Right kidney (tissue), 9 donors: ENCODE measurements at places on chromosomes 5 and 9.

DNA sequence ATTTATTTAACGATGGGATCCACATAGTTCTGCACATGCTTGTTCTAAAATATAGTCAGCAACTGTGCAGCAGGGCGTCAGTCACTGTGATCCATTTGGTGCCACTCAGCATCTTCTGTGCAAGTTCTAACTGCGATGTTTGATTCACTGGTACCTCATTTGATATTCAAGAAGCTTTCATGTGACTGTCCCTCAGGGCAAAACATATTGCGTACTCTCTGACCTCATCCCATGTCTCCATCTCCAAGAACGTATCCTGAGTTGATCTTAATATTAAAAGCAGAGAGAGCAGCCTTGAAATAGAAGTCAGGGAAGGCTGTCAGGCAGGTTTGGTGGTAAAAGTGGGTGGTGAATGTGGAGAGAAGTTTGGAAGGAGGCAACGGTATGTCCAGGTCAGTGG lies 116.5 kb upstream of the ATP10B start:
- DNase-seq, result no peak

GRCh38 chr5:160305319-160305718 lies 7.0 kb downstream of the CCNJL start:
- DNase-seq, result no peak

GRCh38 chr5:147689426-147689825 lies 93.1 kb downstream of the JAKMIP2 start:
- DNase-seq, result no peak

GRCh38 chr5:82911910-82912309 lies 165.3 kb downstream of the TMEM167A start:
- DNase-seq, result no peak

DNA sequence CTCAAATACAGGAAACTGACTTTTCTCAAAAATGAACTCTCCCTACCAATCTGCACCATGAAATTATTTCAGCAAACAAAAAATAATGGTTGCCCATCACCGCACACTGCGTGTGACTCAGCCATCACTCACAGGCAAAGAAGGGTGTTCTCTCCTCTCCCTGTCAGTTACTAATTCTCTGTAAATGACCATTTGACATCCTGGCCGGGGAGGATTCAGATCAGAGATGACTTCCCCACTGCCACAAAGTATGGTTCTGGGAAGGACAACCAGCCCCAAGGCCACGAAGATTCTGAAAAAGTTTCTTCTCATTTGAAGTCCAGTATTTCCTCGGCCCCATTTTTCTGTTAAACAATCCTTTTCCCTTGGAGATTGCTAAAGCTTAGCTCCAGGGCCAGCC lies 199.4 kb downstream of the AUH start:
- DNase-seq, result no peak

DNA sequence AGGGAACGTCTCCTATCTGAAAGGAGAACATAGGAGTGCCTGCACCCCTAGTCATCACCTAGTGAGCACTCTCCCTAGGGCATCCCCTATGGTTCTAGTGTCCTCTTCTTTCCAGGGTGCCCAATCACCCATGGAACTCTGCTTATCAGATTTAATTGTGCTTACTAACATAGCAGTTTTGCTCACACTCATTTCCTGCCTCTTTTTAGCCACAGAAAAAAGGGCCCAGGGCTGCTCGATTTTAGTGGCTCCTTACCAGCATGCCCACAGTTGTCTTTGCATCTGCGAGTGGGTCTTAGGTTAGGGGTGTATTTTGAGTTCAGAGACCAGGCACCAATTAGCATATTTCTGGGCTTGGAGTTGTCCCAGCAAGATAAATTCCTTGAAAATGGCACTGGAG lies 1110.2 kb downstream of the TAF11L14 start:
- DNase-seq, result no peak

DNA sequence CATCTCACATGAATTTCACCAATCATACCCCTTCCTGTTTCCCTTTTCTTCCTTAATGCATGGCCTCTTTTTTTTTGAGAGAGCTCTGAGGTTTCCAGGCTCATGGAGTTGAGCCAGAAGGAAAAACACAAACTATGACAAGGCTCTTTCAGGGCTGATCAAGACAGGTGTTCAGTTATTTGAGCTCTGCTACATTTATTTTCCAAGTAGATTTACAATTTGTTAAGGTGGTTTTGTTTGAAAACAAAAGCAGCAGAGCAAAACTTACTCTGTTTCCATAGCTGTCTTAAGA lies 62.4 kb upstream of the IL7R start:
- DNase-seq, result no peak

- DNase-seq, result peak; percentile 65
These were observed 1.2 kb downstream of the TTC33 start for GRCh38 chr5:40754381-40755092.

- DNase-seq, result no peak
These were observed 30.4 kb downstream of the SETX start for GRCh38 chr9:132324425-132324824.

DNA sequence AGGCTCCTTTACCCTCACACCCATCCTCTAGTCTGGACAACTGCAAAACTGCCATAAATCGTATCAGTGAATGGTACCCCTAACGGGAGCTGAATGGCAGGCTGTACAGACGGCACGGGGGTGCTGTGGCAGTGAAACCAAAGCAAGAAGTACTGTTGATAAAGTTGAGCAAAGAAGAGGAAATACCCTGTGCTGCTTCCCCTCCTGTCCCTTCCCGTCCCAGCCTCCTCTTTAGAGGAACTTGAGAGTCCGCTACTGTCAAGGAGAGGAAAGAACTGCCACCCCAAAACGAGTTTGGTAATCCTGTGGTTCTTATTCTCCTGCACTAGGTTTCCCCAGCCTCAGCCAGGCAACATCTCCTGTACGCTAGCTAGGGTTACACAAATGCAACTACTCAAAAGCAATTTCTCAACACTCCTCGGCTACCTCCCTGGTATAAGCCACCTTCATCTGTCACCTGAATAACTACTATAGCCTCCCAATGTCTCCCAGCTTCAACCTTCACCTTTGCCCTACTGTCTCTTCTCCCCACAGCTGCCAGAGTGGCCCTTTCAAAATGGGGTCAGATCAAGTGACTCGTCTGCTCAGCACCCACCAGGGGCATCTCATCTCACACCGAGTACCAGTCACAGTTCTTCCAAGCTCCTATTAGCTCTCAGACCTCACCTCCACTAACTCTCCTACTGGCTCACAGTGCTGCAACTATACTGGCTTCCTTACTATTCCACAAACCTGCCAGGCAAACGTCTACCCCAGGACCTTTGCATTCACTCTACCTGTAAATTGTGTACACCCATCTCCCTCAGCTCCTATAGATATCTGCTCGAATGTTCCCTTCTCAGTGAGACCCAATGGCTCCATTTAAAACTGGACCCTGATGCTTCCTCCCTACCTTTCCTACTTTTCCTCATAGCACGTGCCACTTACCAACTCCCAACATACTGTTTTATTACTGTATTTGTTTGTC lies 4.1 kb downstream of the GLRX start:
- DNase-seq, result no peak

DNA sequence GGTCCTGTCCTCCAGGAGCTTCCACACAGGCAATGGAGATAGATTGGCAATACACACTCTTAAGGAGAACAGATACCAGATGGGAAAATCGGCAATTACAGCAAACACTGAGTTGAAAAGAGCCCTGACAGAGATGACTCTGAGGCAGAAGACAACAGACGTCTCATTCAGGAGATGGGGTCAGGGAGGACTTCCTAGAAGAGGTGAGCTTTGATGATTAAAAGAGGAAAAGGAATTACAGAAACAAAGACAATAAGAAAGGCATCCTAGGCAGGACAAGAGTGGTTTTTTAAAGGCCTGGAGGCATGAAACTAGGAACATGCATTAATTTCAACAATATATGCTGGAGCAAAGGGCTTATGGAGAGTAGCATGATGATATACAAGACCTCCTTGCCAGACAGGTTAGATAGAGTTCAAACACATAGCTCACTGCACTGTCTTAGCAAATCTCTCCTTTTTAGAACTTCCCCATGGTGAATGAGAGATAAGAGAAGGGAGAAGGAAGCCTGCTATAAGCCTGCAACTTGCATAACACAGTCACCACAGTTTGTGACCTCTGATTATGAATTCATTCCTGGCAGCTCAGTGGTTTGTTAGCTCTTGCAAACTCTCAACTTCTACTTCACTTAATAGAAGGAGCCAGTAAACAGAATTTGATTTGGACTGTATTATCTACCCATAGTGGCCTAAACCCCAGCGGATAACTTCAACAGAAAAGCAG lies 48.5 kb downstream of the SIL1 start:
- DNase-seq, result no peak

DNA sequence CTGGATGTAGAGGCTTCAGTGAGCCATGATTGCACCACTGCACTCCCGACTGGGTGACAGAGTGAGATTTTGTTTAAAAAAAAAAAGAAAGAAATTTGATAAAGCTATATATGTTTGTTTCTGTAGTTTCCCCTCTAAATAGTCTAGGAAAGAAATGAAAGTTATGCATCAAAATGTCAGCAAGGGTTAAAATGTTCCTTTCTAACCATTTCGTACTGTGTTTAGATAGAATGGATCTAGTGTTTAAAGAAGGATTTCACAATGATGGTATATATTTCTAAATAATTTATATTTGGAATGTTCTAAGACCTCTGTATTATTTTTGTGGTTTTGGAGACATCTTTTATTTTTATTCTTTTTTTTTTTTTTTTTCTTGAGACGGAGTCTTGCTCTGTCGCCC lies 22.7 kb downstream of the TEK start:
- no peak for DNase-seq

GRCh38 chr5:89421035-89421434 lies 538.1 kb upstream of the MEF2C start:
- DNase-seq, result no peak

GRCh38 chr9:673966-674526 lies 167.5 kb upstream of the DMRT1 start:
- DNase-seq, result no peak

- DNase-seq, result no peak
These were observed 41.1 kb downstream of the LURAP1L start for GRCh38 chr9:12815888-12816287.

GRCh38 chr5:80037366-80037765 lies 2.2 kb downstream of the THBS4 start:
- no peak for DNase-seq

DNA sequence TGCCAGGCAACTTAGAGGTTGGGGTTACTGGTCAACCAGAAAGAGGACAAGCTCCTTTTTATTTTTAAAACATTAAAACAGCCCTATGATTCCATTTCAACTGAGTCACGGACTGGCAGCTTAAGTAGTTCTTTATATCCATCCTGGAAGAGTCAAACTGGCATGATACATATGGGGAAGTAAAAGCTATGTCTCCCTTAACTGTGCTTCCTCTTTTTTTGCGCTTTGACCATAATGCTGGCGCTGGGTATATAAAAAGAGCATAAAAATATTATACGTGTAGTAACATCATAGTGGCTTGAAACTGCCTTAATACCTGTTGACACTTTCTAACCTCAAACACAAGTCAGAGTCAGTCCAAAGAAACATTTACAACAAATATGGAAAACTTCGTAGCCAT lies 274.4 kb downstream of the CSNK1G3 start:
- DNase-seq, result no peak

- no peak for DNase-seq
These were observed 7.6 kb downstream of the SLC36A3 start for GRCh38 chr5:151295791-151296477.

DNA sequence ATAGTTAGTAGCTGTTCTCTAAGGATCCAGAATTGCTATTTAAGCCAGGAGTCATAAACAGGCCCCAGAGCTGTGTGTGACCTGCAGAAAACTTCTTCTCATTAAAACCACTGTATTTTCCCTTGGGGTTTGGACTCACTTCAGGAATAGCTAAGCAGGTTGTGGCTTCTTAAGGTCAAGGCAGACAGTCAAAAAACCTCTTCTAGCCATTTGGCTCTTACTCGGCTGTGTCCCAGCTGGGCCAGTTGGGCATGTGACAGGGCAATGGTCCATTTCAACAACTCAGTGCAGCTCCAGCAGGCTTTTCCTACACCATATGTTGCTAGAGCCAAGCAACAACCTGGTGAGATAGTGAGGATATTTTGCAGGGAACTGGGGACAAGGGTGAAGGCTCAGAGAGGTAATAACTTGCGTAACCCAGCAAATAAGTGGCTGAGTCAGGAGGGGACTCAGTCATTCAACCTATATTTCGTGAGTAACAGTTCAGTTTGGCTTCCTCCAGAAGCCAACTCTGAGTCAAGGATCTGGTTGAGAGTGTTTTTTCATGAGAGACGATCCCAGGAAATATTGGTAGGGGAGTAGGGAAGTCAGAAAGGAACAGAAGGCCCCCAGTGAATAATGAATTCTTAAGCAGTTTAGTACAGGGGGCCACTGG lies 115.4 kb upstream of the PPP2R2B start:
- DNase-seq, result no peak

DNA sequence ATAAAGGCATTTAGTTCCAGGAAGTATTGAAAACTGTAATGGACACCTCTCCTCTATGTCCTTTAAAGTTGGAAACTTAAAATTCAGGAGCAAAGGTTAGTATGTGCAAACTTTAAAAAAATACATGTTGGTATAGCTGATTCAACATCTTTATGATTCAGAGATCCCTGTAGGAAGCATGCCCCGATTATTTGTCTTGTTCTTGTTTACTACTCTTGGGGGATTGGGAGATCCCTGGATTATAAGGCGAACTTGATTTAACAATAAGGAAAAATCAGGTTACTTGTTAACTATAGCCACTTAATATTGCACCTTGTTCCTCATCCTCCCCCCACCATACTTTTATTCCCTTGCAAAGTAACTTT lies 1.7 kb downstream of the F2RL1 start:
- peak; percentile 11 for DNase-seq
